Bronchial smooth muscle cell (primary cell): ENCODE measurements at places on chromosomes 6 and 20. TPM values are rescaled to one million over a fixed set of nuclear protein-coding genes. Genes with fewer than 3 reads are reported as not detected.

The PACRG gene
- 0.16 and 0.17 TPM in 2 replicates for total RNA-seq

The ISM1 gene
- under 0.01 and 0.09 TPM in 2 replicates for total RNA-seq

The DEFB128 gene
- total RNA-seq, result not detected in 2 replicates

The KCNK15 gene
- total RNA-seq, result 0.09 and 0.47 TPM in 2 replicates

The PRRT1 gene
- total RNA-seq, result 0.09 and 0.32 TPM in 2 replicates

The TMEM170B gene
- 0.32 and 0.34 TPM in 2 replicates for total RNA-seq

The RAD21L1 gene
- total RNA-seq, result under 0.01 TPM in 1 of 2 replicates, not detected in the other

The NRN1 gene
- total RNA-seq, result 0.09 and 0.16 TPM in 2 replicates

The ELOVL4 gene
- total RNA-seq, result 2.5 and 7.3 TPM in 2 replicates

The KCNK5 gene
- total RNA-seq, result not detected in 2 replicates

The PLEKHG1 gene
- total RNA-seq, result 0.32 and 3.3 TPM in 2 replicates

The ESF1 gene
- total RNA-seq, result 15.3 and 19.0 TPM in 2 replicates

The GPX5 gene
- not detected in 2 replicates for total RNA-seq

The BPIFA1 gene
- total RNA-seq, result not detected in 2 replicates

The SLC2A10 gene
- 40.6 and 42.4 TPM in 2 replicates for total RNA-seq

The C20orf204 gene
- total RNA-seq, result 0.47 and 0.60 TPM in 2 replicates

The SIRPA gene
- 6.6 and 8.2 TPM in 2 replicates for total RNA-seq

The ESR1 gene
- 0.63 and 0.77 TPM in 2 replicates for total RNA-seq

The CDH4 gene
- 0.32 TPM in 1 of 2 replicates, not detected in the other for total RNA-seq

The OPRL1 gene
- 2.2 and 3.5 TPM in 2 replicates for total RNA-seq

The HRH3 gene
- total RNA-seq, result not detected in 2 replicates

The TCP11 gene
- 0.16 TPM in 1 of 2 replicates, not detected in the other for total RNA-seq

The RGS17 gene
- total RNA-seq, result 7.5 and 15.1 TPM in 2 replicates

The MROH8 gene
- total RNA-seq, result 1.0 and 1.1 TPM in 2 replicates

The PRPH2 gene
- total RNA-seq, result 4.9 and 5.2 TPM in 2 replicates

The FAM217A gene
- not detected in 2 replicates for total RNA-seq

The SMPD2 gene
- 8.6 and 8.8 TPM in 2 replicates for total RNA-seq

The RBPJL gene
- total RNA-seq, result not detected in 2 replicates

The BMP2 gene
- total RNA-seq, result 0.86 and 2.2 TPM in 2 replicates

The ADGRB3 gene
- 0.16 TPM in 1 of 2 replicates, not detected in the other for total RNA-seq

The SIGLEC1 gene
- not detected in 2 replicates for total RNA-seq

The CST2 gene
- not detected in 2 replicates for total RNA-seq

The TMC2 gene
- 0.09 TPM in 1 of 2 replicates, not detected in the other for total RNA-seq

The SCRT2 gene
- not detected in 2 replicates for total RNA-seq

The CALHM5 gene
- 8.4 and 9.0 TPM in 2 replicates for total RNA-seq

The PSMF1 gene
- total RNA-seq, result 16.4 and 19.1 TPM in 2 replicates

The CPXM1 gene
- total RNA-seq, result 0.47 and 1.0 TPM in 2 replicates

The INSM1 gene
- total RNA-seq, result not detected in 2 replicates

The MAFB gene
- 0.32 and 1.1 TPM in 2 replicates for total RNA-seq

The RAET1L gene
- total RNA-seq, result not detected in 2 replicates

The NKX2-4 gene
- total RNA-seq, result not detected in 2 replicates

The FUT9 gene
- total RNA-seq, result not detected in 2 replicates

The SPEF1 gene
- total RNA-seq, result 0.16 and 0.26 TPM in 2 replicates

The GFOD1 gene
- total RNA-seq, result 1.9 and 3.5 TPM in 2 replicates

The HLA-DOA gene
- total RNA-seq, result under 0.01 TPM in 1 of 2 replicates, not detected in the other

The BMP6 gene
- total RNA-seq, result 0.77 and 3.6 TPM in 2 replicates

The ZNF831 gene
- total RNA-seq, result under 0.01 TPM in 1 of 2 replicates, not detected in the other

The KPNA5 gene
- 6.0 and 8.2 TPM in 2 replicates for total RNA-seq

The OTOR gene
- total RNA-seq, result not detected in 2 replicates

The TSBP1 gene
- total RNA-seq, result not detected in 2 replicates

The CBLN4 gene
- total RNA-seq, result not detected in 2 replicates

The AVP gene
- total RNA-seq, result not detected in 2 replicates
